ENCODE measurements at places on chromosomes 2 and 18. TPM values are rescaled to one million over a fixed set of nuclear protein-coding genes. Genes with fewer than 3 reads are reported as not detected.

The GPR155 gene
- 15.9 TPM for total RNA-seq

The CRYBA2 gene
- total RNA-seq: not detected

The ANKRD29 gene
- 28.6 TPM for total RNA-seq

The MYCN gene
- 2.1 TPM for total RNA-seq

The TLX2 gene
- total RNA-seq: not detected

The MYL12B gene
- 324 TPM for total RNA-seq

DNA sequence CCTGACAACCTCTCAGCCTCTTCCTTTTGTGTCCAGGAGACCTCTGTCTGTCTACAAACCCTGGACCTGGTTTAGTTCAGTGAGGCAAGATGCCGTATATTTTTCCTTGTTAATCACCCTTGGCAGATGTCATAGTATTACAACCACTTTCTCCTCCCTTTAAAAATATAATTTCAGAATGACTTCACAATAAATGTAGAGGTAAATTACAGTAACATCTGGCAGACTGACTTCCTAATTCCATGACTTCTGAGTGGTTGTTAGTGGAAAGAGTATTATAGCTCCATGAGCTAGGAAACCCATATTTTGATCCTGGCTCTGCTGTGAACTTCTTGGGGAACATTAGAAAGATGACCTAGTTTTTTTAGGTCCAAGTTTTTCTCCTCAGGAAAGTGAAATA is 39.5 kb downstream of the SPATS2L start:
- DNase-seq: no peak

DNA sequence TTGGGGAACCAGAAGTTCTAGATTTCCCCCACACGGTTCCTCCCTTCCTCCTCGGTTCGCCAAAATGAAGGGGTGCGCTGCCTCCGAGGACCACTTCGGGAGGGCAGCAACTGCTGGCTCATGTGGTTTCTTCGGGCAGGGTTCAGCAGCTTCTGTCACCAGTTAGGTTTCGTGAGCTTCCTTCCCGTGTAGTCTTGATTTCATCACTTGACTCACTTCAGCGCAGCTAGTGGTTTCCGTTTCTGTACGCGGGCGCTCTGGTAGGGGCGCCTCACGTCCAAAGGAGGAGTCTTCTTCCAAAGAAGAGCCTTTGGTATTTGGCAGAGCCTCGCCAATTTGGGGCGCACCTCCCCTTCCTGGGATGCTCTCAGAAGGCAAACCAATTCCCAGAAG is 485 bp upstream of the GALNT3 start:
- peak; percentile 75 for DNase-seq

- DNase-seq: no peak
These were observed 17.7 kb upstream of the COBLL1 start for GRCh38 chr2:164859251-164859818.

- peak; percentile 21 for DNase-seq
These were observed 135.1 kb upstream of the SMAD2 start for GRCh38 chr18:48065601-48065995.

GRCh38 chr2:47803363-47803762 is 20.4 kb downstream of the MSH6 start:
- DNase-seq: no peak

- no peak for DNase-seq
These were observed 30.4 kb downstream of the RNF138 start for GRCh38 chr18:32122039-32122438.

DNA sequence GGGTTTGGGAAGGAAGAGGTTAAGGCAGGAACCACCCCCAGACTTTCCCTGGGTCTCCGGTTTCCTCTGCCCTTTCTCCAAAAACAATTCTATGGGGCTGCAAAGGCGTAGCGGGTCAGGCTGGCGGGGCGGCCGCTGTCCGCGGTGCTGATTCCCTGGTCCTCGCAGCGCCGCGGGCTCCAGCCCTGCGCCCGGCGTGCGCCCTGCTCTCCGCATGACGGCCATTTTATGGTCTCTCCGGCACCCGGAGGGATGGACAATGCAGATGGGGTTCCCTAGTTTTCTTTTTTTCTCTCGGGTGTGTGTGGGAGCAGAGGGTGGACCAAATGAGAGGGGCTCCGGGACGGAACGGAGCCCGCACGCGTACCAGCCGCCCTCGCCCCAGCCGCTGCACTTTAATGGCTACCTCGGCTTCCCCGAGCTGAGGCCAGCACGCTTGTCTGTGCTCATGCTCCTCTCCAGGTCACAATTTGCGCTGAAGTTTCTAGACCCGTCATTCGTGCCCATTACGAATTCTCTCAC is 1.6 kb downstream of the ST8SIA3 start:
- DNase-seq: no peak

DNA sequence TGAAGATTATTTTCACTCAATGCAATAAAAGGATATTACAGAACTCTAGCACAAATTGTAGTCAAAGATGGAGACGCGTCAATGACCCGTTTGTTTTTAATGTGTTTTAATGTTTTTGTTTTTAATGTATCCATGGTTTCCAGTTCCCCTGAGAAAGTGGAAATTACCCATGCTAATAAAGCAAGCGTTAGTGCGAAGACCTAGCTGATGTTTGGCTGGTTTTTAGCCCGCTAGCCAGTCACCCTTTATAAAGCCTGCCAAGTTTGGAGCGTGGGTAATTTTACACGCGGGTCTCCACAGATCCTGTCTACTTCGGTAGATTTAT is 430 bp upstream of the CHMP1B start:
- DNase-seq: no peak

DNA sequence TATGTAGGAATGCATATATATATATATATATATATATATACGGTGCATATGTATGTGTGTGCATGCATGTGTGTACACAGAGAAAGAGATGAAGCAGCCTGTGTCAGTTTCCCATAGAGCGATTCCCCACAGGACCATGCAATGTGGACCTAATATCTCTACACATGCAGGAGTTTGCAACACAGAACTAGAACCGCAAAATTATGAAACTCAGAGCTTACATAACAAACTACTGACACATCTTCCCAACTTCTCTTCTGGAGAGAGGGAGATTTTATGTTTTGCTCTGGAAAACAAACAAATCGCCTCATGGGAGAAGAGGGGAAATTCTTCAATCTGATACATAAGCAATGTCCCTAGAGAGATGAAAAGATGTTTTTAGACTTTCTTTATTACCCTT is 377.2 kb downstream of the LRATD1 start:
- no peak for DNase-seq
